ENCODE measurements at places on chromosomes 7 and 10.

GRCh38 chr7:154965014-154965413, 37.9 kb downstream of the PAXIP1 start:
- no peak for DNase-seq

DNA sequence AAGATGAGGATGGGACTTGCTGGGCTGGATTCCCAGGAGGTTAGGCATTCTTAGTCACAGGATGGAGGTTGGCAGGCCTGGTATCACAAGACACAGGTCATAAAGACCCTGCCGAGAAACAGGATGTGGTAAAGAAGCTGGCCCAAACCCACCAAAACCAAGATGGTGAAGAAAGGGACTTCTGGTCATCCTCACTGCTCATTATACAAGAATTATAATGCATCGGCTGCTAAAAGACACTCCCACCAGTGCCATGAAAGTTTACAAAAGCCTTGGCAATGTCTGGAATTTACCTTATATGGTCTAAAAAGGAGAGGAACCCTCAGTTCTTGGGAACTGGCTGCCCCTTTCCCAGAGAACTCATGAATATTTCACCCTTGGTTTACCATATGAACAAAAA, 345.5 kb upstream of the POM121L12 start:
- DNase-seq: no peak

DNA sequence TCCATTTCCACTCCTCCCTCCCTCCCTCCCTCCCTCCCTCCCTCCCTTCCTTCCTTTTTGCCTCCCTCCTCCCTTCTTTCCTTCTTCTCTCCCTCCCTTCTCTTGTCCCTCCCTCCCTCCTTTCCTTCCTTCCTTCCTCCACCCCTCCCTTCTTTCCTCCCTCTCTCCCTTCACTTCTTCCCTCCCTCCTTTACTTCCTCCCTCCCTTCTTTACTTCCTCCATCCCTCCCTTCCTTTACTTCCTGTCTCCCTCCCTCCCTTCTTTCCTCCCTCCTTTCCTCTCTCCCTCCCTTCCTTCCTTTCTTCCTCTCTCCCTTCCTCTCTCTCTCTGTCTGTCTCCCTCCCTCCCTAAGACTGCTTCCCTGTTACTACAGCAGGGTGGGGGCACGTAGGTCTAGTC, 598.6 kb upstream of the FOXK1 start:
- no peak for DNase-seq

DNA sequence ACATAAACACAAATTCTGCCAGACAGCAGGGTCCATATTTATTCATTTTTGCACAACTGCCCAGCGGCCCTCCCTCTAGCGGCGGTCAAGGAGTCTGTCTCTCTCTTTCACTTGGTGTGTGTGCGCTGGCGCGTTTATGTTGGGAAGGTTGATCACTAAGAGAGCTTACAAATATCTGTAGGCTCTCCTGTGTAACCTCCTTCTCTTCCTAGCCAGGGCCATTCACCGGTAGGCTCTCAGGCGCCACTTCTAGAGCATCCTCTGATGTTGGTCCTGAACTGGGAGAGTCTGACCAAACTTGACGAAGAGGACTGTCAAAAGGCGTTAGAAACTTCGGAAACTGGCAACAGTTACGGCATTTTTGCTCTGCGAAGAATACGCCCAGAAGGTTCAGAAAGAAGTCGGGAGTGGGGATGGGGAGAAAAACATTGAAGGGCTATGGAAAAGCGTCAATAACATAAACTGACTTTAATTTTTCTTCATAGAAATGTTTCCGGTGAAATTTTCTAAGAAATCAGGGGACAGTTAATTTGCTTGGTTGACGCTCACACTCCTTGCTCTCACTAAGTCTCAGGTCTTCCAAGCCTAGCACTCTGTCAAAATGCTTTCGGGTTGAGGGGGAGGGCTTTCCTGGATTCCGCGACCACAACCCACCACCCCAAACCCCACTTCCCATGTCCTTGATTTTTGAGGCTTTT, 731.1 kb downstream of the ZWINT start:
- no peak for DNase-seq

DNA sequence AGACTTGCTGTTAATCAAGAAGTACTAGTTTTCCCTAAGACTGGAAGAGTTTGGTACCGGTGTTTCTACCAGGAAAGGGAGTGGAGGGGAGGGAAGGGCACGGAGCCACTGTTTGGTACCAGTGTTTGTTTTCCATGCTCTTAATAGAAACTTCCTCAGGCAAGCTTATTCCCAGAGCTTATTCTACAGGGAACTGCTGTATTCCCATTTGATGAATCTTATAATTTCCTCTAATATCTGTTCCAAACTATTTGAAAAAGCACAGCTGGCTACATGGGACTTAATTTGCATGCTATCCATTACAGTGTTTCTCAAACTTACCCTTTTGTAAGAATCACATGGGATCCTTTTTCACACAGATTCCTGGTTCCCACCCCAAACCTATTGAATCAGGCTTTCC, 23.7 kb downstream of the SLC26A4 start:
- DNase-seq: no peak

DNA sequence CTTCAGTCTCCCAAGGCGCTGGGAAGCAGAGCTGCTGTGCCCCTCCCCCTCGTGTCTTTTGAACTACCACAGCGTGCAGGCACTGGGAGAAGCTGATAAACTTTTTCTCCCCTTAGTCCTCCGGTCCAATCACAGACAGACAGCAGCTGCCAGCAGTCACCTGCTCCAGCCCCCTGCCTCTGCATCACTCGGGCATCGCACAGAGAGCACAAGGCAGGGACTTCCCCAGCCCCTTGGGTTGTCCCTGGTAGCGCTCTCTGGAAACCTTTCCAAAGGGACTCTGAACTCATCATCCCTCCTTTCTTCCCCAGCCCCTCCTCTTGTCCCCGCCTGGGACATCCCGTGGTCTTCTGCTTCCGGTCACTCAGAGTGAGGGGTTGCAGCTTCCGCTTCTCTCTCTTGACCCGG, 1.4 kb upstream of the NEUROG3 start:
- DNase-seq: no peak

- peak; percentile 10 for DNase-seq
Measured at GRCh38 chr7:158353606-158354570, 233.7 kb downstream of the PTPRN2 start.

GRCh38 chr7:26180792-26181198, 19.8 kb downstream of the HNRNPA2B1 start:
- no peak for DNase-seq

DNA sequence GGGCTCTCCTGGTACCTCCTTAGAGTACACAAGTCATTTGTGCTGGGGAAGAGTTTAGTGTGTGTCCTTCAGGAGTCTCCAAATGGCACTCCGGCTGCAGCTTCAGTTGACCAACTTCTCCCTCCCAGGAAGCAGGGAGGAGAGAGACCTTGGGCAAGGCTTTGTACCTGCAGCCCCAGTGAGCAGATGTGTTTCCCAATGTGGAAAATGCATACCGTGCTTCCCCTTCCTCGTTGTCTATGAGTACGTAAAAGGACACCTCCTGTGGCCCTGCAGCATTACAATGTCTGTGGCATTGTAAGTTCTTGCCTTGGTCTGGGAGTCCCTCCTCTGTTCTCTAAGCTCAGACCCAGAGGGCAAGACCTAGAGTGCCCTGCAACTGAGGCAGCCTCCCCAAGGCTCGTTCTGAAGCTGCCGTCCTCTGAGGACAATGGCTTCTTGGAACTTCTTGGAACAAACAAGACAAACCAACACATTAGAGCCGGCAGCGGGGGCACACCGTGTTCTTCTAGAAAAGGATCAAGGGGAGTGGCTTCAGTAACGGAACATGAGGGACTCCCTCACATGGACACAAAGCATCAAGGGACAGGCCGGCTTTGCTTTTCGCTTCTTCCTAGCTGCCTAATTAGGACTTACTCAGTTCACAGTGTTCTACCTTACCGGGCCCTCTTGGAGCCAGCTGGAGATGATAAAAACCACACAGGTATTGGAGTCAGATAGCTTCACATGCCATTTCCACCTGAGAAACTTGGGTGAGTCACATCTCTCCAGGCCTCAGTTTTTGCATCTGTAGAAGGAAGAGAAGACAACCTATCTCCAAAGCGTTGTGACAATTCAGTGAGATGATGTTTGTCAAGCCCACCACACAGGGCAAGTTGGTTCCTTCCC, 20.9 kb upstream of the PPA1 start:
- no peak for DNase-seq

DNA sequence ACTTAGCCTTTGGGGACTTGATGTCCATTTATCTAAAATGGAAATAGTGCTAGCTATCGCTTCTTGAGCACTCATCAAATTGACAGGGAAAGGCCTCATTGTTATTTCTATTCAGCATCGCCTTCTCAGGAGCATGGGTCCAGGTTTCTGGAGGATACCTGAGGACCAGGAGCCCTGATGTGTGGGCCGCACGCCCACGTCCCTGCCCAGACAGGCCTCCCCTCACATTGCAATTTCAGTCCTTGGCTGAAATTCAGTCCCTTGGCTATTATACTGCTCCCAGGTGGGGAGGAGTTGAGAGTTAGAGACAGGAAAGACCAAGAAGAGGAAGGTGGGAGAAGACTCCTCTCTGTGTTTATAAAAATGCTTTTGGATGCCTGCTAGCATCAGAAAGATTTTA, 38.9 kb downstream of the GPRIN2 start:
- no peak for DNase-seq

DNA sequence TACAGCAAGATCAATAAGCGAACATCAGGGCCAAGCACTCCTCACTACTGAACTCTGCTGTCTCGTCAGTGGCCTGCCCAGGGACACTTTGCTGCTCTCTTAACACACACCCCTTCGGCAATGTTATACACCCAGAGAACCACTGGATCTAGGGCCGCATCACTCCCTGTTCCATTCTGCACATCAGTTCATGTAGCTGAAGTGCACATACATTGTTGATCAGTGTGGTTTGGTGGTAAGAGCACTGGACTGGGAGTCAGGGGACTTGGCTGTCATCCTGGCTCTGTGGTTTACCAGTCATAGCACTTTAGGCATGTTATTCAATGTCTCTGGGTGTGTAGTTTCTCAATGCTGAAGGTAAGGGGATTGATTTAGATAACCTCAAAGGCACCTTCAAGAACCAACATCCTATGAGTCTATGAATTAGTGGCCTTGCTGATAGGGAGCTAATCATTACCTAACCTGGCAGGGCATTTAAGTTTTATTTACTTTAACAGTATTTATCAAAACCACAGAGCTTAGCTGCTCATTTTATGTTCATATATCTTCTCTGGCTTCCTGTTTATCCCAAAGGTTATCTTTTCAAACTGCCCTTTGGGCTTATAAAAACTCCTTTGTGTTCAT, 24.8 kb downstream of the DUSP5 start:
- DNase-seq: no peak

DNA sequence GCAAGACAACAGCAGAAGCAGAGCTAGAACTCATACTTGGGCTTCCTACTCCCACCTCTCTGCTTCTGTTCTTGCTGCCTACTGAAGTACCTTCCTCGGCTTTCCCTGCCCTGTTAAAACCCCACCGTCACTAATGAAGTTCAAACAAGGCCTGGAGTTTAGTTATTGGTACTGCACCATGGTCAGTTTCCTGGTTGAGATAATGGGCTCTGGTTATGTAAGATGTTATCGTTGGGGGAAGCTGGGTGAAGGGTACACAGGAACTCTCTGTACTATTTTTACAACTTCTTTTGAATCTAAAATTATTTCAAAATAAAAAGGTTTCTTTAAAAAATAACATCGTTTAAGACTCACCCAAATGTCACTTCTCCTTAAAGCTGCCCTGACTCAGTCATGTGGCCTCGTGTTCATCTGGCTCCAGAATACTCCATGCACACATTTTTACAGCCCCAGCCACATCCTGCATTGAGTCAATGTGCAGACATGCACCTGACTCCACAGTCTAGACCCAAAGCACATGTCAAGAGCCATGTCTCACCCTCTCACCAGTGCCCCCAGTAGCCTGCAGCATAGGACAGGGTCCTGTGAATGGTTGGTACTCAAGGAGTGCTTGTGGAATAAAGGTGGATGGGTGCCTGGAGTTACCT, 36.9 kb upstream of the AQP1 start:
- no peak for DNase-seq

DNA sequence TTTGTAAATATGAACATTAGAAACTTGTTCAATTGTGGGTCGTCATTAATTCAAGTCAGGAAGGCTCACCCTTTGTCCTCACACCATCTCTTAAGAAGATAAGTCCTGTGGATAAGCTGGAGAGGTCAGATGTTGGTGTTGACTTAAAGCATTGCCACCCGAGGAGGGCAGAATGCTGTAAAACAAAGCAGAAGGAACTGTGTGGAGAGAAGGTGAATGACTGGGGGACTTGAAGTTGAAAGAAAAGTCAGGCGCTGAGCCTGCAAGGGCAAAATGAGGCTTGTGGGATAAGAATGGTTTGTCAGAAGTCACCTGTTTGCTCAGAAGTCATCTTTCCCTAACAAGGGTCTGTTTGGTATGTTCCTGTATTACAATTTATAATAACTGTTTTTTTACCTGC, 9.1 kb downstream of the RPA3 start:
- peak; percentile 29 for DNase-seq

- no peak for DNase-seq
Measured at GRCh38 chr7:98185101-98185500, 26.1 kb upstream of the BHLHA15 start.

DNA sequence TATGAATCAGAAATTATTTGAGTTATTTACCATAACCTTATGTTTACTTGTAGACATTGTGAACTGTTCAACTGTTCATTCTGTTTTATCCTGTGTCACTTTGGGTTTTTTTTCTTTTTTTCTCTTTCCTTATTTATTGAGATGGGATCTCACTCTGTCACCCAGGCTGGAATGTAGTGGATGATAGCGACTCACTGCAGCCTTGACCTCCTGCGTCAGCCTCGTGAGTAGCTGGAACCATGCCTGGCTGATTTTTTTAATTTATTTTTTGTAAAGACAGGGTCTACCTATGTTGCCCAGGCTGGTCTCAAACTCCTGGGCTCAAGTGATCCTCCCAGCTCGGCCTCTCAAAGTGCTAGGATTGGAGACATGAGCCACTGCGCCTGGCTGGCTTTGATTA, 97.1 kb downstream of the CSTF2T start:
- no peak for DNase-seq

DNA sequence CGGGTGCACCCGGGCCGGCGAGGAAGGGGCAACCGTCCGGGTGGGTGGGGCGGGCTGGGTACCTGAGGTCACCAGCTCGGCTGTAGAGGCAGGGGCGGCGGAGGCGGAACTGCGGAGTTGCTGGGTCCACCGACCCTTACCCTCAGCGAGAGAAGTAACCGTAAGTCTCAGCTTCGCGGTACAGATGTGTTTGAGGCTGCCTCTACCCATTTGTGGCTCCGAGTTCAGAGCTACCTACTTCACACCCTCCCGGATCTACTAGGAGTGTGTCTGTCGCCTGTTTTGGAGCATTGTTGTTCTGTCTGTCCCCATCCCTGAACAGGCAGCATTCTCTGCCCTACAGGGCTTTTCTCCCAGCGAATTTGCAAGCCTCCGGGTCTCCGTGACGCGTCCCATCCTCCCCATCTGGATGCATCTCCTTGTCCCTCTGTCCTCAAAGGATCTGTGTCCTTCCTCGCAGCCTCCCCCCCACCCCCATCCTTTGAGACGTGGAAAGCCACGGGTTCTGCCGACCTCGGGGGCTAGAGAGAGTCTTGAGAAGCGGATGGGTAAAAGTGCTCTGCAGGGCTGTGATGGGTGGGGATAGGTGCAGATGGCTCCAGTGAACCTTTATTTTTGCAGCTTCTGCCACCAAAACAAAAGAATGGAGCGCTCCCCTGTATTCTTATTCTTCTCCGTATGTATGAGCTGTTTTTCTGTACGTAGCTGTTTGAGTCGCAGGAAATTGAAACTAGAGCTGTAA, 757 bp downstream of the ANKIB1 start:
- DNase-seq: peak; percentile 32

Data from NCI-H1694 treated with DMSO at 0.1 percent for 48 hours (cell line).